Stimulated activated CD4-positive, alpha-beta T cell treated with anti-CD3 and anti-CD28 coated beads, Interleukin-12 subunit alpha, Interleukin-12 subunit beta, amount 100 ng/mL, for 48 hours (primary cell): ENCODE measurements at places on chromosomes 1 and 21.

DNA sequence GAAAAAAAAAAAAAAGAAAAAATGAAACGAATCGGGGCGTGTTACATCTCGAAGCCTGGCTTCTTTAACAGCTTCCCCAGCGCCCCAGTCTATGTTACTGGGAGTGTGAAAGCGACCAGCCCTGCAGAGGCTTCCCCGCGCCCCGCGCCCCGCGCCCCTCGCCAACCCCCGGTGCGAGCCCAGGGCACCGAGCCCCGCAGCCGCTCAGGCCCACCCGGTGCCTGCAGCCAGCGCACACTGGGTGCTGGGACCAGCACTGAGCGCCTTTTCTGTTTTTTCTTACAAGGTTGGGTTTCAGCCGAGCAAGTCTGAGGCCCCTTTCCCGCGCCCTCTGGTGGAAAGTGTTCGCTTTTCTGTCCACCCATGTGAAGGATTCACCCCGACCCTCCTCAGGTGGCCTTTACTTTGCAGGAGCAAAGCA lies 42.1 kb upstream of the ZNF496 start:
- DNase-seq: peak; percentile 22

DNA sequence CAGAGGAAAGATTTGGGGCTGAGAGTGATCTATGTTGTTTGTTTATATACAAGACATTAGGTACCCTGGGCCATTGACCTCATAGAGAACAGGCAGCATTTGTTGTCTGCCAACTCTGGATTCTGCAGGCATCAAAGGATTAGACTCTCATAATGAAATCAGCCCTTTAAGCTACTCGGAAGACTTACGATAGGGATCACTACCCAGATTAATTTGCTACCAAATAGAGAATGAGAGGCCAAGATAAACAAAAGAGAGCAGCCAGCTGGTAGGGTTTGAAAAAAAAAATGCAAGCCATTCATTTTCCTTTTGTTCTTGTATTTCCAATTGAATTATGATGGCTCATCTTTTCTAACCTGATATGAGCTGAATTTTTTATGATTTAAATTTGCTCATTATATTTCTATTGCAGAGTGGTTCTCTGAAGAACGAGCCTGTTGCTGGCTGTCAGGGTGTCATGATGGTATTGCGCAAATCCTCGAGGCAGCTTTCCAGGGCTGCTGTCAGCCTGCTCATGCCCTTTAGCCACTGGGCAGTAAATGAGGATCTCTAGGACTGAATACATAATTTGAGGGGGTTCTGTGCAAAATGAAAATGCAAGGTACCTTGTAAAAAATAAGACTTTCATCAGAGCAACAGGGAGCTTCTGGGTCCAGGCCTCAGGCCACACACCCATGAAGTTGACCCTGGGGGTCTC lies 116.4 kb upstream of the KCNJ15 start:
- no peak for DNase-seq

DNA sequence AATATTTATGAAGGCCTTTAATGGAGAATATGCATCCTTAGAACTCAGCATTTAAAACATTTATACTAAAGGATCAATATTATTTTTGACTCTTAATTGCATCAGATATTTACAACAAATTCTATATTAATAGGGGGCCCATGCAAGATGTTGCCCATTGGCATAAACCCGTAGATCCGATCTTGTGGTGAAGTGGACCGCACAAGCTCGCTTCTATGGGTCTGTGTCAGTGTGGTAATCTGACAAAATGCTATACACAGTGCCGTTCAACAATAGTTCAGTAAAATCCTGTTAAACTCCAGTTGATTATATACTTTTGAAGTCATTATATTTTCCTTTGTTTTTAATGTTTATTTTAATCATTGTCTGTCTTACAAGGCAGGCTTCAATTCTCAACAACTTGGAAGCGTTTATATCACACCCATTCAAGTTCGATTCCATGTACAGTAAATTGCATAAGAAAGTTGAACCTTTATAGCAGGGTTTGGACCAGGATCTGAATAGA lies 809.2 kb downstream of the USP25 start:
- DNase-seq: no peak

DNA sequence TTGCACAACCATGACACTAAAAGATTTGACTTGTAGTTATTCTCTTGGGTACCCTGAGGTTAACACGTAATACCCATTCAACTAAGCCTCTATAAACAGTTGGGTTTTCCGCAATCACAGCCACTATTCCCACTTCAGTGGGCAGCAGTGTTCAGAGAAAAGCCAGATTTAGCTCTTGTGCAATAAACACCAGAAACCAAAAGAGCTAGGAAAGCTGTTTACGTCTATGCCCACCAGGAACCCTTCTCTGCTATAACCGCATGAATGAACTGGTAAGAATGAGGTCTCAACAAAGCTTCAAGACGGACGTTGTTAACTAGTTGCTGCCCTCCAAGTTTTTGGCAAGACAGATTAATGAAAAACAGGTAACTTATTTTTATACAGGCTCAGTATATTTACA lies 101.3 kb downstream of the SLC45A1 start:
- no peak for DNase-seq

- no peak for DNase-seq
These were observed 3.9 kb upstream of the TNFRSF8 start for GRCh38 chr1:12059226-12059625.

DNA sequence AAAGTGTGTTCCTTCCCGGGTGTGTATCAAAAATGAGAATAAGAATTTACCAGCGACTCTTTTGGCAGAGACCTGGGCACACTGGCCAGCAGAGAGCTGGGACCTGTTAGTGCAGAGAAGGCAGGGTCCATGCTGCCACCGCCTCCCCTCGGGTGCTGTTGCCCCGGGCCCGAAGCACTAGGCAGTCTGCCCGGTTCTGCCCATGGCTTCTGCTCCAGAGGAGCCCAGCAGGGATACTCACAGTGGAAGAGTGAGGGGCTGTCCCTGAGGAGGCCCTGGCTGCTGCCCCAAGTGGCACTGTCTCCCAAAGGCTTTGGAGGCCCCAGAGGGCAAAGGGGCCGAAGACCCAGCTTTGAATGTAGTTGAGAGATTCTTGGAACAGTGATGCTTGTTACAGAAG lies 80.5 kb downstream of the MIS18A start:
- no peak for DNase-seq

DNA sequence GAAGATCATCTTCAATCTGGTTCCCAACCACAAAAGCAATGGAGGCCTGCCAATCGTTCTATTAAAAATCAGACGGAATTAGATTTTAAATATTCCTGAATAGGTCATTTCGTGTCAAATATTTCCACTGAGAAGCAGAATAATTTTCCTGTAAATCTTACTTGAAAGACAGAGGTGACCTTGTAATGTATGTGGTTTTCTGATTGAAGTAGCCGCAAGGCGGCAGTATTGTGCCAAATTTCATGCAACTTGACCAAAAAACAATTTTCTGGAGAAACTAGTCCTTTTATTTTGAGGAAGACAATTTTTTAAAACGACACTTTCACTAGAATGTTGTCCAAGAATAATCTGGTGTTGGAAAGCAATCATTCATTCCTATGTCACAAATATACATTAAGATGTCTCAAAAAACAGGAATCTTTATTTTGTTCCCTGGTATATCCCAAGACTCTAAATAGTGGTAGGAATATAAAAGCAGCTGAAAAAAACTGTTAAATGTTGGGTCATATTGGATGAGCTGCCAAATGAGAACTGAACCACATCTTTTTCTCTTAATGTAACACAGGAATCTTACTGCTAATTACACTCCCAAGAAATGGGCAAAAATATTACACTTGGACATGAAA lies 33.6 kb downstream of the SPAG17 start:
- DNase-seq: peak; percentile 9

DNA sequence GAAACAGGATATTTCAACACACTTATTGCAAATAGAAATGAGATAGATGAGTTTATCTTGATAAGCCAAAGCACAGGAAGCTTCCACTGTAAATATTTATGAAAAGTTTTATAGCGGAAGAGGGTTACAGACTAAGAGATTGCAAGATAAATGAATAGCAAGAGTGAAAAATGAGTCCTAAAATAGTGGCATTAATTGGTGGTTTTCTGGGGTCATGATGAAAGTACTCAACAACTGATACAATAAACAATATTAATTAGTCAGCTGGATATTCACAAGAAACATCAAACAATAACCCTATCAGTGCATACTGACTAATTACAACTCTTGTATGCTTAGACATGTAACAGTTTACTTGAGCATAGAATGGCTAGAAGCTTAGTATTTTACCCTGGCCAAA lies 154.8 kb upstream of the CHODL start:
- DNase-seq: no peak

DNA sequence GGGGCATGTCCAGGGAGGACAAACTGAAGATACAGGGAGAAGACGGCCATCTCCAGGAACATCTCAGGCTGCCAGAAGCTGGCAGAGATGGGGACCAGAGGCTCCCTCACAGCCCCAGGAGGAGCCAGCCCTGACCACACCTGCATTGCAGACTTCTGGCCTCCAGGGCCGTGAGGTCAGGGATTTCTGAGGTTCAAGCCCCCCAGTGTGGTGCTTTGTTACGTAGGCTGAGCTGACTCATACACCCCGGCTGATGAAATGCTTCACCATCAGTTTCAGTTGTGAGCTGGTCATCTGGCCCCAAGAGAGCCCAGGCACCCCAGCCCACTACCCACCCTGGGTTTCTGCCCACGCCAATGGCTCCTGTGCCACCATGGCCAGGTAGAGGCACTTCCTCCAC lies 106.4 kb downstream of the SIK1 start:
- no peak for DNase-seq

DNA sequence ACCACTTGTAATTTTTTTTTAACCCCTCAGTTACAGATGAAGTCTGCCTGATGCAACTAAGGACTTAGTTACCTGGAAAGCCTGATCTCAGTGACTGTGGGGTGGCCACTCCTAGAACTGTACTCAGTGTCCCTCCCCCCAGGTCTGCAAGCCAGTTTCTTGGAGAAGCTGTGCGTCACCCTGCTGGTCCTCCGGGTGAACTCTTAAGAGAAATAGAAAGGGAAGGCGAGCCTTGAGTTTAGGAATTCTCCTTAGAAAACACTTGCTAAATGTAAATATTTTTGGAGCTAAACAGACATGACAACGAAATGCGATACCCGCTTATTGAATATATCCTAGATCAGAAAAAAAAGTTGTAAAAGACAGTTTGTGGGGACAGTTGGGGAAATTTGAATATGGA lies 730 bp downstream of the SLC16A4 start:
- DNase-seq: no peak

GRCh38 chr1:185661971-185662370 lies 72.2 kb upstream of the HMCN1 start:
- DNase-seq: no peak

DNA sequence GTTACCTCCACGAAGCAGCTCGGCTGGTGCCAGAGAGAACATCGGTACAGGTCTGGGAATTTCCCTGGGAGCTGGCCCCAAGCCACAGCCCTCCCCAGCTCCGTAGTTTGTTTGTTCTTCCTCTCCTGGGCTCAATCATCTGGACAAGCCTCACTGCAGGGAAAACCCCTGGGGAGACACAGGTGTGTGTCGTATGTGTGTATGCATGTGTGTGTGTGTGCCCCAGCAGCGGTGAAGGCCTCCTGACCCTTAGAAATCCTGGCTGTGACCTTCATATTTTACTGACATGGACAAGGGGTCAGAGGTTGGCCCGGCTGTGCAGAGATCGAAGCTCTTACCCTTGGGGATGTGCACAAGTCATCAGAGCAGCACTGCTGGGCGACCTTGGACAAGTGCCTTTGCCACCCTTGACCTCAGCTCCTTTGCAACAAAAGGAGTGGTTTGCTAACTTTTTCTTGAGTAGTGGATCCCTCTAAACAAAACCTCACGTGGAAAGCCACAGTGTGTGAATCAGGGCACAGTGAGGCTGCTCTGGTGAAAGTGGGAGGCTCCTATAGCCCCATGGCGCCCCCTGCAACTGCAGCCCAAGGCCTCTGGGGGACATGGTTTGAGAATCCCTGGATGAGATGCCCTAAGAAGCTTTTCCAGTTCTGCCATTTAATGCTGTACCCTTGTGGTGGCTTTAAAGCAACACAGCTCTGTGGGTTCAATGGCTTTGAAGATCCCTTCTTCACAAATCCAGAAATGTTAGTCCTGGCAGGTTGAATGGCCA lies 12.3 kb upstream of the IL22RA1 start:
- no peak for DNase-seq

- no peak for DNase-seq
These were observed 10.1 kb upstream of the ERICH3 start for GRCh38 chr1:74683656-74684055.

DNA sequence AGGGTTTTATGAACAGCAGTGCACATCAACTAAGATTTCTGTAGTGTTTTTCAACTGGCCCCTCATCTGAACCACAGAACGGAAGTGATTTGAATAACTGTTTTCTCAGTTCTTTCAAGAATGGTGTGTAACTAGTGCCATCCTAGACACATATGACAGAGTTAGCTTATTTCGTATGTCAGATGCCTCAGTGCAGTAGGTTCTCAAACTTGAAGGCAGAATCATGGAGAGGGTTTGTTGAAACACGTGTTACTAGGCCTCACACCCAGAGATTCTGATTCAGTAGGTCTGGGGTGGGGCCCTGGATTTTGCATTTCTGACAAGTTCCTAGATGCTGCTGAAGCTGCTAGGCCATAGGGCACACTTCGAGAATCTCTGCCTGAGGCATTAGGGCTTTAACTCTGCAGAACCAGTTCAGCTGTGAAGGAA lies 49.0 kb downstream of the SCCPDH start:
- DNase-seq: no peak

DNA sequence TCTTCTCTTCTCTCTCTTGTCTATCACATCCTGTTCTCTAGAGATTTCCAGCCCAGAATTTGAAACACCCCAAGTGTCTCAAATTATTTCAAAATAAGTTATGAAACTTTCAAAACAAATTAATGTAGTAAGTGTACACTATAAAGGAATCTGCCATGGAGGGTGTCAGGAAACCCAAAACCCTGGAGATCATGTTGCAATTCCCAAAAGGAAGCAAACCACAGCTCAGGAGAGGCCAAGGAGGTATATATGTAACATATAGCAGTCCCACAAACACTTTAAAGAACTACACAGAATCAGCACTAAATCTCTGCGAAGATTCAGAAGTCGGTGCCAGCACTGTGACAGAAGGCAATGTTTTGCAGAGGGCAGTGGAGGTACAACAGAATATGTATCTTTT lies 26.6 kb downstream of the PTPN14 start:
- no peak for DNase-seq

DNA sequence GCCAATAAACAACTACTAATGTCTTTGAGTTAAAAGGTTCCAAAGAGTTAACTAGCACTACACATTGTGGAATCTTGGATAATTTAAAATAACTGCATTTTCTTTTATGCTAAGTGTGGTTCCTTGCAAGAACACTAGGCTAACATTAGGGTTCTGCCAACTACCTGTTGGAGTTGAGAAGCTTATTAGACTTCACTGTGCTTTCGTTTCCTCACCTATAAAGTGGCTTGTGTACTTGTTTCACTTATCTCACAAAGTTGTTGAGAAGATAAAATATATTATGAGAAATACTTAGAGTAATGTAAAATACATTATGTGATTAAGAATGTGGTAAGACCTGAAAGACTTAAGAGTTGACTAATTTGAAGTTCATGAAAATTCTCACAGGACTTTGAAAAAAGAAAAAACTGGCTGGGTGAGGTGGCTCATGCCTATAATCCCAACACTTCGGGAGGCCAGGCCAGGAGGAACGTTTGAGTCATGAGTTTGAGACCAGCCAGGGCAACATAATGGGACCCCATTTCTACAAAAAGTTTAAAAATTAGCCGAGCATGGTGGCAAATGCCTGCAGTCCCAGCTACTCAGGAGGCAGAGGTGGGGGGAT lies 5.6 kb upstream of the RRAGC start:
- DNase-seq: no peak
